ENCODE measurements at places on chromosomes 2 and 18.

- no peak for DNase-seq
Measured at GRCh38 chr2:30404319-30405259, 42.5 kb upstream of the LCLAT1 start.

DNA sequence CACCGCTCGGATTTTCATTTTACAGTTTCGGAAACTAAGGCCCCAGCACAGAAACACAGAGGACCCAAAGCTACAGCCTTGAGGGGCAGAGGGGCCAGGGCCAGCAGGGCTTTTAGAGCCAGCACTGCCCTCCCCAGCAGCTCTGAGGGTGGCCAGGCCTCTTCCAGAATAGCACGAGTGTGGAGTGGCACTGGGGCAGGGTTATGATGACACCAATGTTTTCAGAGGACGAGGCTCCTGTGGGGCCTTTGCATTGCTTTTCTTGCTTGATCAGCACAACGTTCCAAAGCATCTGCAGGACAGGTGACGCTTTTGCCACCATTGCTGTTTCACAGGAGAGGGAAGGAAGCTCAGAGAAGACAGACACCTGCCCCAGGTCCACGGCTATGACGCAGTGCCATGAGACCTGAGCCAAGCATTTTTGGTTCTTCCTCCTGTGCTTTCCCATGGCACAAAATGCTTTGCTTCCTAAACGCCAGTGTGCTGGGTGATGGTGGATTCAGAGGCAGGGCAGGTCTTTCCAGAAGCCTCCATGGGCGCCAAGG is 126.9 kb downstream of the MBP start:
- no peak for DNase-seq

GRCh38 chr2:226869371-226869770 is 33.5 kb downstream of the RHBDD1 start:
- no peak for DNase-seq

- no peak for DNase-seq
Measured at GRCh38 chr2:20241973-20242726, 17.2 kb upstream of the SDC1 start.

- no peak for DNase-seq
Measured at GRCh38 chr2:232693344-232693743, 3.8 kb upstream of the GIGYF2 start.

GRCh38 chr2:150339951-150340350 is 147.5 kb downstream of the RND3 start:
- no peak for DNase-seq

DNA sequence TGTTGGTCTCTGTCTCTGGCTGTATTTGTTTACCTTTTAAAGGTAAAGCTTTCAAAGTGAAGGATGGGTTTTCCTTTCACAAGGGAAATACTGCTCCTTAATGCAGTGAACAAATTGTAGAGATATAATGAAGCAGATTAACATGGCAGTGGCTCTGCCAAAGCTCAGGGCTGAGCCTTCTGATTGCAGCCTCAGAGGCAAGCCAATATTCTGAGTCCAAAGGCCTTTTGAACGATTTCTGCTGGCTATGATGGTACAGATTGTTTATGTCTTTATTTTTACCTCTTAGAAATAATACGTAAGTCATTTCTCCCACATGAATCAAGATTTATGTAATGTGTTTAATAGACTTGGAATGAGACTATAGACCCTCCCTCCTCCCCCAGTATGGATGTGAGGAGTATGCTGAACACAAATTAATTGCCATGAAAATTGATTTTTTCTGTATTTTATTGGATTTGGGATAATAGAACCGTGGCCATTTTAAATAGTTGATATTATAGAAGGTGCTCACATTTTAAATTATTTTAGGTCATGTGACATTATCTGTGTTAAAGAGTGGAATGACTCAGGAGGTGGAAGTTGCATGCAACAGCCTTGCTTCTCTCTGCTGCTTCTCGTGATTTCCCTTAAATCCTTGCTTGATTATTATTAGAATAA is 772 bp downstream of the SCN2A start:
- no peak for DNase-seq

DNA sequence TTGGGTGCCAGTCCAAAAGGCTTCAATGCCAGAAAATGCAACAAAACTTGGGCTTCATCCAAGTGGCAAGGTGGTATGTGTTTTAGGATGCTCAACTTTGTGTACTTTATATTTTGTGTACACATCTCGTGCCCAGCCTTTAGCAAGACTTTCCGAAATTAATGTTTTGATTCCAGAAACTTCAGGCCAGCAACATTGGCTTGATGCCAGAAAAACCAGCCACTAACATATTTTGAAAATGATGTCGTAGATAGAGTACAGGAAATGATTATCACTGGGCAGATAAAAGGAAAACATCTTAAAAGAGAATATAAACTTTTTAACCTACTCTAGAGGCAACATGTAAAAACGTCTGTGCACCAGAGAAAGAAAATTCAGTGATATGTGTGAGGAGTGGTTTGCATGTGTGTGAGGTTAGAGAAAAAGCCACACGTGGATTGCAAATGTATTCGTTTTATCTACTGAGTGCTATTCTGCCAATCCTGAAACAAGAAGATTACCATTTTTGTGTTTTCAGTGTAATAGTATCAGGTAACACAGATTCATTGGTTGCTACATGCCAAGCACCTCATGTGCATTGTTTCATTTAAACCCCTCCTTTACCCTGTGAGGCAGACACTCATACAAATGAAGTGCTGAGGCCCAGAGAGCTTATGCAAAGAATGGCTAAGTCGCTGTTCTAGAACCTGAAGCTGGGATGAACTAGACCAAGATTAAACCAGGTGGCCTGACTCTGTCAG is 264.8 kb downstream of the C1D start:
- no peak for DNase-seq

- DNase-seq, result no peak
Measured at GRCh38 chr18:43634994-43635393, 357.7 kb upstream of the SYT4 start.

- no peak for DNase-seq
Measured at GRCh38 chr2:54120950-54121349, 5.5 kb downstream of the ACYP2 start.

GRCh38 chr2:158194229-158194628 is 92.6 kb downstream of the UPP2 start:
- no peak for DNase-seq

DNA sequence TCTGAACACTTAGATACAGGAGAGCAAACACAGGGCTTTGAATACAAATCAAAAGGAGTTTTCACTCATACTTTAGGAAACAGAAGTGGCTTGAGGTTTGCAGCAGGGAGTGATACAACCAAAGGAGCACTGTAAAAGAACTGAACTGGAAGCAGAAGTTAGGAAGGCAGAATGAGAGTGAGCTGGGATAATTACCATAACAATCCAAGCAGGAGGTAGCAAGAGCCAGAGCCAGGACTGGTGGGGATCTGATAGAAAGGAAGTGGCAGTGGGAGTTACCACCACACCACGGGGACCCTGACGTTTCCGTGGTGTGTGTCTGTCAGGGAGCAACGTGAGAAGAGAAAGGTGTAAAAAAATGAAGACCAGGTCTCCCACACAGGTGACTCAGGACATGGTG is 81.3 kb upstream of the EPB41L3 start:
- no peak for DNase-seq

DNA sequence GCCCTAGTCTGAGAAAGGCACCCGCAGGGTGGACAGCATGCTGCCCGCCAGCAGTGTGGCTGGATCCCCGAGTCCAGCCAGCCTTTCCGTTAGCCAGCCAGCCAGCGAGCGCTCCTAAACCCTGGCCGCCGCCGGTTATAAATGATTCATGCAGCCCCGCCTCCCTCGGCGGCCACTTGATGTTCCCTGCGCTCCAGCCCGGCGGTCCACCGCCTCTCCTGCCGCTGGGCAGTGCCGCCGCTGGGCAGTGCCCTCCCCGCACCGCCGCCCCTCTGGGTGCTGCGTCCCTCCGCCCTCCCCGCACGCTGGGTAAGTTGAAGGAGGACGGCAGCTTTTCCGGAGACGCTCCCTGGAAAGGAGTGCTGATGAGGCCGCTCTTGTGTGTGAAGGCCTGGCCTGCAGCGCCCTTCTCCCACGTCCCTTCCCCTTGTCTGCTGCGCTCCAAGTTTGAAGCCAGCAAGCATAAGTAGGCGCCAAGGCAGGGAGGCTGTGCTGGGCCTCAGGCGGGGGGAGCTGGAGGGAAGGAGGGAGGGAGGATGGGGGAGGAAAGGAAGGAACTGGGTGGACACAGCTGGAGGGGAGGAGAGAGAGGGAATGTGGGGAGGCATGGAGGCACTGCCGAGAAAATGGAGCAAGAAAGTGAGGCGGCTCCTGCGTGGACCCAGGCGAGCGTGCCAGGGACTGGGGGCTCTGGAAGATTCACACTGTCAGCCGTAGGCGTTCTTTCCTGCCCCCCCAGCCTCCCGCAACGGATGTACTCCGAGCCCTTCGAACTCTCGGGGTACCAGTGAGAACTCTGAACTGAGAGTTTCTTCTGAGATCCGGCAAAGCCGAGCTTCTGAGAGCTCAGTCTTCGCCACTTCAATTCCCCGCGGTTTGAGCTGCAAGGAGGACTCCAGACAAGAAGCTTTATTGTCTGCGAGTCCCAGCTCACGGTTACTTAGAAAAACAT is 131.9 kb downstream of the GLI2 start:
- no peak for DNase-seq

DNA sequence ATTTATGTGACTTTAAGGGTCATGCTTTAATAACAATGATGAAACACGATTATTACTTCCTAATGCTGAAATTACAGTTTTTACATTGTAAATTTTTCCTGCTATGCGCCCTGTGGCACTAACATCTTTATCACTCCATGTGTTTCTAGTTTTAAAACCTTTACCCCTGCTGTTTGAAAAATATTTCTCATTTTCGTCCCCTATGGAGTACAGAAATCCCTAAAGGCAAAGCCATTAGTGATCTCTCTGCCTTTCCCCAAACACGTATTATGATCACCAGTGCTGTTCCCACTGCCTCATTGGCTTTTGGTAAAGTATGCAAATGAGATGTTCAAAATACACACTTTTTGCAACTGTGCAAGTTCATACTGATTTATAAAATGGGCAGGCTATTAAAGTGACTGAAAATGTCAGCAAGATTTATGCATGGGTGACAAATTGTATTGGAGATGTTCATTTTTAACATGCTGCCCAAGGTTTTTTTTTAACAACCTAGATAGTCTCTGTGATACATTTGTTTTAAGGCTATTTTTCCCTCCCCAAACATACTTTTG is 1468.2 kb upstream of the ACVR2A start:
- DNase-seq, result no peak

DNA sequence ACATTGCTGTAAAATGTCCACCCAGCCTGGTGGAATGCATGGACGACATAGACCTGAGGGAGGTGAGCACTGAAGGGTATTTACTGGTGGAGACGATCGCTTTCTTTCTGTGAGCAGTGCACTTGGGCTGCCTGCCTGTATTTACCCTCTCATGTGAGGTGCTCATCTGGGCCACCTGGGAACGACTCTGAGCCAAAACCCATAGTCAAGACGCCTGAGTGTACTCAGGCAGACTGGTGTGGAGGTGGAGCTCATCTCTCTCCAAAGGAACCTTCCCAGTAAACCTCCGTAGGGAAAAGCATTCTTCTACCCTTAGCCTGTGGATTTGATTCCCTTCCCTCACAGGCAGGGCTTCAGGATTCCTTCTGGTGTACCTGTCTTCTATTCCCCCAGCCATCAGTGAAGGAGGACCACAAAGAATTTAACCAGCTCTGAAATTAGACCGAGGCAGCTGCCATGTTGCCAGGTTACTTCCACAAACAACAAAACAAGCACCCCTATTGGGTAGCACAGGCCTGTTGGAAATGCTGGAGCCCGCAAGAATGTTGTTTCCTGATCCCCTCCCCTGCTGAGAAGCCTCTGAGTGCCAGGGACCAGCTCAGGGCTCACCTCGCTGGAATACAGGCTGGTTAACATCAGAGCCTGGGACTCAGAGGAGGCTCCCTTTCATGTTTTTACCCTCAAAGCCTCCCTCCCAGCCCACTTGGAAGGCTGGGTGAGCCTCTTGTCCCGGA is 47.5 kb upstream of the TXNDC2 start:
- DNase-seq, result no peak

- DNase-seq, result no peak
Measured at GRCh38 chr2:97906307-97906706, 89.4 kb downstream of the TMEM131 start.

- no peak for DNase-seq
Measured at GRCh38 chr2:120552800-120553481, 182.7 kb upstream of the GLI2 start.

GRCh38 chr18:74610051-74610615 is 12.5 kb downstream of the ZNF407 start:
- no peak for DNase-seq

DNA sequence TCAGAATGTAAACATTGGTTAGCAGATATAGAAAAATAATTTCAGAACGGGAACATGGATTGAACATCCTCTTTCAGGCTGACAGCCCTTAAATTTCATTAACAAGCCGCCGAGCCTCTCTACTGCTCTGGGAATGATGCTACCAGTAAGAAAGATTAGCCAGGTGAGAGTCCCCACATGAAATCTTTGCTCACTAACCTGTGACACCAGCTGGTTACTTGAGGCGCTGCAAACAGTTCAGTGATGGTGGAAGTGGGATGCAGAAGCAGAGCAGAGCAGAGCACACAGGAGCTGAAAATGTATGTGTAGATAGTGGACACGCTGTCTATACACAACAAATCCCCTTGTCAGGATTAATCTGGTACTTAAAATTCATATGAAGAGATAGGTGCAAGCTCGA is 721.1 kb downstream of the DPP10 start:
- DNase-seq, result no peak

DNA sequence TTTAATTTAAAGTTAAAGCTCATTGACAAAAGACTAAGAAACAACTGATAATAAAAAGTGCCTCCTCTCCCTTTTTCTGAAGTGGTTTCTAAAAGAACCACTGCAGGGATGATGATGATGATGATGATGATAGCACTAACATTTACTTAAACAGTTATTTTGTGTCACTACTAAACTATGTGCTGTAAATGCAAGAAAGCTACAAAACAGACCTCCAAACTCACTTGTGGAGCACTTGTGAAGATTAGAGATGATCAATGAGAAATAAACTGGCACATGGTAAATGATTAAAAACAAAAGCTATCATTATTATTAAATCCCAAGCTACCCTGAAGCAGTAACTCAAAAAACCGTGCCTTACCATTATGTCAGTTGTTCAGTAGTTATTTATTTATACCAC is 88.7 kb downstream of the SLC8A1 start:
- DNase-seq, result no peak

- DNase-seq, result no peak
Measured at GRCh38 chr2:95333888-95334338, 36.8 kb downstream of the KCNIP3 start.

Measured in GM06990 (cell line).